Stimulated activated CD8-positive, alpha-beta memory T cell treated with anti-CD3 and anti-CD28 coated beads, Interleukin-2, amount 100 ng/mL, for 1 hour (primary cell): ENCODE measurements at places on chromosomes 5 and 9.

DNA sequence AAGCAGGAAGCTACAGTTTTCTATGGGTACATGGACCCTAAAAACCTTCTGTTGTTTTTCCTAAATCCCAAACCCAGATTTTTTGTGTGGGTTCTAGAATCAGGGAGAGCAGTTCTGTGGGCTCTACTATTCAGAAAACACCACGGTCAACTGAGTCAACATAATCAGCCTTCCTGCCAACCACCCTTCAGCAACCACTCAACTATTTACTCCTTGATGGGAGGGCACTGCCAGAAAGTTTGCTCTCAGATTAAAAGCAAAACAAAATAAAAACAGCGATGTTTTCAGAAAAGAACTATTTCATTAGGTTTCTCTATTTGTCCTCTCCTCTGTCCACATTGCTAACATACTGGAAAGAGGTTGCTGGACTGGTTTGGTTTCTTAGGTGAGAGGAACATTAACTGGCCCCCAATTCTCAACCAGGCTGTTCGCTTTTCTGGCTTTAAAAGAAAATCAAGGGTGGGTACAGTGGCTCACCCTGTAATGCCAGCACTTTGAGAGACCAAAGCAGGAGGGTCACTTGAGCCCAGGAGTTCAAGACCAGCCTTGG, 72.3 kb downstream of the GCNT1 start:
- DNase-seq = no peak

DNA sequence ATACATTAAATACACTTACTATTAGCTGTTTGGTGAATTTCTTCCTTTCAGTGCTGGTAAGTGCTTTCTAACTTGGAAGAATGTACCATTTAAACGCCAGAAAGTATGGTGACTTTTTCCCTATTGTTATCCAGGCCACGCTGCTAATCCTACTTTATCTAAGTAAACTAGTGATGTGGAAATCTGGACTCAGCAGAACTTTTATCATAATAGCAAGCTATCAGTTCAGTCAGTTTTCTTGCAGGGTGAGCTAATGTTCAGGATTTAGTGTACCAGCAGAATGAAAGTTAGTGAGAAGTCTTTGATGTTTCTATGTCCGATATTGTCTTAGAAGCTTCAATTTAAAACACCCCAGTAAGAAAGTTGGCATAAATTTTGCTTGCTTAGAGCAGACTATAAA, 72.2 kb downstream of the HSD17B4 start:
- no peak for DNase-seq

DNA sequence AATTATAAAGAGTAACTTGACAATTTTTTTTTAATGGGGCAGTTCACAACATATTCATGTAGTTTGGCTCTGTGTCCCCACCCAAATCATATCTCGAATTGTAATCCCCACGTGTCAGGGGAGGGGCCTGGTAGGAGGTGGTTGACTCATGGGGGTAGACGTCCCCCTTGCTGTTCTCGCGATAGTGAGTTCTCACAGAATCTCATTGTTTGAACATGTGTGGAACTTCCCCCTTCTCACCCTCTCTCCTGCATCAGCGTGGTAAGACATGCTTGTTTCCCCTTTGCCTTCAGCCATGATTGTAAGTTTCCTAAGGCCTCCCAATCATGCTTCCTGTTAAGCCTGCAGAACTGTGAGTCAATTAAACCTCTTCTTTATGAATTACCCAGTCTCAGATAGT, 40.7 kb downstream of the FBXW11 start:
- DNase-seq = no peak

GRCh38 chr5:2207416-2208238, 324.9 kb upstream of the IRX4 start:
- no peak for DNase-seq

DNA sequence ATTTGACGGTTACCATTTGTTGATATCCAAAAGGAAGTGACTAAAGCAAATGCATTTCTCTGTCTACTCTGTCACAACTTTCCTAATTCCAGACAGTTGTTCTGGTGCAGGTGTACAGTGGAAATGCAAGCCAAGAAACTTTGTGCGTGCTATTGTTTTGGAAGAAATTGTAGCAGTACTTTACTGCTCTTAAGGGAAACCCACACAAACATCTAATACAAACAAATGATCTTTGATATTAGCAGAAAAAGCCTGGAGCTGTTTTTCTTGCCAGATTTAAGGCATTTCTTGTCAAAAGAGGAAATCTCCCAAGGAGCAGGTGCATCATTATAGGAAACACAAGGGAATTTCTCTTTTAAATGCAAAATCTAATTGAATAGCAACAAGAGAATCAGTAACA, 2.0 kb downstream of the SNCAIP start:
- DNase-seq = no peak

- no peak for DNase-seq
Measured at GRCh38 chr5:156042726-156043125, 284.2 kb upstream of the SGCD start.

GRCh38 chr5:109987355-109987754, 297.6 kb downstream of the MAN2A1 start:
- no peak for DNase-seq

GRCh38 chr9:7439355-7439995, 360.1 kb downstream of the DMAC1 start:
- DNase-seq = no peak

DNA sequence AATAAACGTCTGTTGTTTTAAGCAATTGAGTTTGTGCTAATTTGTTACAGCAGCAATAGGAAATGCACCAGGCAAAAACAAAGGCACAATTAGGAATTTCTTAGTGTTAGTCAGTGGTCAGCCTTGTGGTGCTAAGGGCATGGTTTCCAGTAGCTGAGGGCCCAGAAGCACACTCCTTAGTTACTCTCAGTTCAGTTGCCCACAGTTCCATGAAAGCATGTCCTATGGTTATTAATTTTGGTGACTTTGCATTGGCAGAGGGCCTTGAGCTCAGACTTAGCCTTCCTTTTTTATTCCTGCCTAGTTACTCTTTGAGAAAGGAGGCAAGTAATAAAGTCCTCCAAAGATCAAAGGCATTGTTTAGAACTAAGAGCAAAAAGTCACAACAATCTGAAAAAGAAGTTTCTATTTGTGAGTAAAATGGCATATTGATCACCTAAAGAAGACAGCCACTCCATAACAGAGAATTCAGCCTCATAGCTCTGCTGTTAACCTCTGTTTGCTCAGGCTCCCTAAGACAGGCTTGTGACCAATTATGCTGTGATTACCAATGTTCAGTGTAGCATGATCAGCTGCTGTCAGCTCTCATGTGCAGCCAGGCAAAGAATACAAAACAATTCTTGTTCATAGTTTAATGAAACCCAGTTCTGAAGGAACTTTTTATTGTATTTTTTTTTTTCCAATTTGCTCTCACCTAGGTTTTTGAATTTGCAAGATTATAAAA, 57.0 kb upstream of the MROH2B start:
- DNase-seq = no peak

DNA sequence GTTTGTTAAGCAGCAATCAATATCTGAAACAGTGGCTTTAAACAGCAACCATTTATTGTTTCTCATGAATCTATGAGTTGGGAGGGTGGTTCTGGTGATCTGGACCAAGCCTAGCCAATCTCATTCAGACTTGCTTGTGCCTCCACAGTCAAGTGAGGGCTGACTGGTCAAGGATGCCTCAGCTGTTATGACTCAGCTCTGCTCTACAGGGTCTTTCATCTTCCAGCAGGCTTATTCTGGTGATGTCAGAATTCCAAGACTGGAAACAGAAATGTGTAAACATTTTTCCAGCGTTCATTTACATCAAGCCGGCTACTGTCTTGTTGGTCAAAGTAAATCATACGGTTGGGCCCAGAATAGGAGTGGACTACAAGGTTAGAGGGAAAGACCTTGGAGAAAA, 2.5 kb upstream of the PIP5K1B start:
- no peak for DNase-seq

GRCh38 chr5:105907016-105907415, 1763.7 kb downstream of the EFNA5 start:
- no peak for DNase-seq

- no peak for DNase-seq
Measured at GRCh38 chr9:107742531-107743309, 253.2 kb upstream of the KLF4 start.

DNA sequence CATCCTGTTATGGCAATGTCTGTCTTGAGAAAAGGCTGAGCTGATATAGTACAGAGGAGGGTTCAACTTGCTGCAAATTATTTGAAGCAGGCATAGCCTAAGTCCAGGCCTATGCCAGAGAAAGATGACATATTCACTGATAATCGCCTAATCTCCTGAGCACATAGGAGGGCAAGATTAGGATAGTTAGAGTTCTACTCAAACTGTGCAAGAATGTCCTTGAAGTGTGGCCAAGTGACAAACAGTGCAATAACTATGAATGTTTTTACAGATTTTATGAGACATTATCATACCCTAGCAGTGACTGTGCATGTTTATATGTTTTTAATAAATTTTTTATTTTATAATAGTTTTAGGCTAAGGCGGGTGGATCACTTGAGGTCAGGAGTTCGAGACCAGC, 96.2 kb downstream of the TSSK1B start:
- DNase-seq = no peak

- DNase-seq = no peak
Measured at GRCh38 chr5:150141544-150142184, 14.0 kb downstream of the PDGFRB start.

DNA sequence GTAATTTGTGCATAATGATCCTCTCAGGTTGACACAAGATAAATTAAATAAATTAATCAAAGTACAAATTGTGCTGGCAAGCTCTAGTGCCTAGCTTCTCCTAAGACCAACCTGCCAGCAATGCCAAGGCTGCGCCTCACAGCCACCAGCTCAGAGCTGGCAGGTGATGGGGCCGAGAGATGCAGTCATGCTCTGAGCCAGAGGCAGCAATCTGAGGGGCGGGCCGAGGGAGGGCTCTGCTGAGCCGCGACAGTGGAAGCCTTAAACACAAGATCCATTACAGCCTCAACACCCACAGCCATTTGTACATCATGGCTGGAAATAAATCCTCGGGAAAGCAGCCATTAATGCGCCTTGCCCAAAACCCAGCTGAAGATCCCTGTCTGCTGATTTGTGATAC, 20.3 kb downstream of the MED27 start:
- DNase-seq = no peak

GRCh38 chr5:37212096-37212495, 37.1 kb downstream of the CPLANE1 start:
- DNase-seq = no peak

DNA sequence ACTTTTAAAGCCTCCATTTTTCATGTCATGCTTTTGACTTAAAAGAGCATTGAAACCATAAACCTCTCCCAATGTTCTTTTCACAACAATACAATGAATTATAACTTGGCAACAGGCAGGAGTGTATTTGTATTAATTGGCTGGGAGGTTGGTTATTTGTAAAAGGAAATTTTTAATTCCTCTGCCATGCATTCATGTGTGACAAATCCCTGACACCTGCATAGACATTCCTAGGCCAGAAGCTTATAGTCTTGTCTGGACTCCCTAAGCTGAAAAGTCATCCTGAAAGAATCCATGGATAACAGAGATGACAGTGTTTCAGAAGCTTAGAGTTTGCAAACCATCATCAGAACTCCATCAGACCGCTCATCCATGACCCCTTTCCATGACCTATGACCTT, 76.3 kb upstream of the PTGER4 start:
- no peak for DNase-seq

DNA sequence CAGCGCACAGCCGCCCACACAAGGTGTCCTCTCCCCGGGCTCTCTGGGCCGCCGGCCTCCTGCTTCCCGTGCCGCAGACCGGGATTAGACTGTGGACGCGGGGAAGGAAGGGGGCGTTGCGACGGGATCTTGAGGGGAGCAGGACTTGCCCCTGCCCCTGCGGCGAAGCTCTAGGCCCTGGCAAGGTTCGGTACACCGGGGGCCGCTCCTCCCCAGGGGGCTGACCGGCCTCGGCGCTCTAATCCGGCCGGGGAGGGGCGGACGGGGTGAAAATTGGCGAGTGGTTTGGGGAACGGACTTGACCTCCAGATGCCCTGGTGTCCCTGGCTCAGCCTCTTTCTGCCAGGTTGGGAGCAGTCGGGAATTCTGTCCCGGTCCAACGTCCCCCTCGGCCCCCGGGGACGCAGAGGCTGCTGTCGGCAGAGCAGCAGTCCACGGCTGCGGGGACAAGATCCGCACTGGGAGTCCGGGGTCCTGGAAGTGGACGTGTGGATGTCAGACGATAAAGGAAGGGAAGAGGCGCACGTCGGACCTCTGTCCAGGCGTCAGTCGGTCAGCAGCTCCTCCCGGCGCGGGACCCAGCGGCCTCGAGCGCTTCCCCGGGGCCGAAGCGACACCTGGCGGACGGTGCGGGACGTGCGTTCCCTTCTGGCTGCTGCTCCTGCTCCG, 1.9 kb upstream of the CNTFR start:
- peak; percentile 53 for DNase-seq

- no peak for DNase-seq
Measured at GRCh38 chr9:18820566-18821095, 212.4 kb downstream of the SAXO1 start.

DNA sequence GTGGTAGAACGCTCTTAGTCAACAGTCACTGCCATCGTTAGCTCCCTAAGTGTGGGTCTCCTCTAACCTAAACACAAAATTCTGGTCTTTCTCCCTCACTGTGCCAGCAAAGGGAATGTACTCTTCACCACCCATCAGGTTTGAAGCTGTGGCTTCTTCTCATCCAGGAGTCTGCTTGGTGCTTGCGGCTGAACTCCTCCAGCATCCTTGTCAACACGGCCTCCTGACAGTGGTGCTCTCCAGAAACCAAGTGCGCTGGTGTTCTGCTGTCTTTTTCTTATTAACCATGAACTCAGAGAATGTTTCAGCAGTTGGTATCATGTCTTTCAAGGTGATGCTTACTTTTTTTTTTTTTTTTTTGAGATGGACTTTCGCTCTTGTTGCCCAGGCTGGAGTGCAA, 23.9 kb upstream of the LPCAT1 start:
- DNase-seq = no peak

DNA sequence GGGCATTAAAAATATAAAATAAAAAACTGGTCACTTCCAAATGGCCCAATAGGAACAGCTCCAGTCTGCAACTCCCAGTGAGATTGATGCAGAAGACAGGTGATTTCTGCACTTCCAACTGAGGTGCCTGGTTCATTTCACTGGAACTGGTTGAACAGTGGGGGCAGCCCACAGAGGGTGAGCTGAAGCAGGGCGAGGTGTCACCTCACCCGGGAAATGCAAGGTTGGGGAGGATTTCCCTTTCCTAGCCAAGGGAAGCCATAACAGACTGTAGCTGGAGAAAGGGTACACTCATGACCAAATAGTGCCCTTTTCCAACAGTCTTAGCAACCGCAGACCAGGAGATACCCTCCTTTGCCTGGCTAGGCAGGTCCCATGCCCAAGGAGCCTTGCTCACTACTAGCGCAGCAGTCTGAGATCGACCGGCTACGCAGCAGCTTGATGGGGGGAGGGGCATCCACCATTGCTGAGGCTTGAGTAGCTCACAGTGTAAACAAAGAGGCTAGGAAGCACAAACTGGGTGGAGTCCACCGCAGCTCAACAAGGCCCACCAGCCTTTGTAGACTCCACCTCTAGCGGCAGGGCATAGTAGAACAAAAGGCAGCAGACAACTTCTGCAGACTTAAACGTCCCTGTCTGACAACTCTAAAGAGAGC, 12.7 kb downstream of the RLN1 start:
- DNase-seq = no peak

DNA sequence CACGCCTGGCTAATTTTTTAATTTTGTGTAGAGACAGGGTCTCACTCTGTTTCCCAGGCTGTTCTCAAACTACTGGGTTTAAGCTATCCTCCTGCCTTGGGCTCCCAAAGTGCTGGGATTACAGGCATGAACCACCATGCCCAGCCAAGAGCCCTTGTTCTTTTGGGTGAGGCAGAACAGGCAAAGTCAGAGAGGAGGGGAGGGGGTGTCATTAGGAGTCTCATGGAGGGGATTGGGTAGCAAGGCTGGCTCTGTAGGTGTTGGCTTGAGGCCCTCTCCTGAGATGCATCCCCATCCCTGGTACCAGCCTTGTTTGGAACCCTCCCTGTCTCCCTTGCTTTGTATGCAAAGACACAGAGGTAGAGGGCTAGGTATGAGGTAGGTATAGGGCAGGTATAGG, 24.1 kb downstream of the GSN start:
- DNase-seq = no peak
